ENCODE measurements at places on chromosomes 16 and 17.

DNA sequence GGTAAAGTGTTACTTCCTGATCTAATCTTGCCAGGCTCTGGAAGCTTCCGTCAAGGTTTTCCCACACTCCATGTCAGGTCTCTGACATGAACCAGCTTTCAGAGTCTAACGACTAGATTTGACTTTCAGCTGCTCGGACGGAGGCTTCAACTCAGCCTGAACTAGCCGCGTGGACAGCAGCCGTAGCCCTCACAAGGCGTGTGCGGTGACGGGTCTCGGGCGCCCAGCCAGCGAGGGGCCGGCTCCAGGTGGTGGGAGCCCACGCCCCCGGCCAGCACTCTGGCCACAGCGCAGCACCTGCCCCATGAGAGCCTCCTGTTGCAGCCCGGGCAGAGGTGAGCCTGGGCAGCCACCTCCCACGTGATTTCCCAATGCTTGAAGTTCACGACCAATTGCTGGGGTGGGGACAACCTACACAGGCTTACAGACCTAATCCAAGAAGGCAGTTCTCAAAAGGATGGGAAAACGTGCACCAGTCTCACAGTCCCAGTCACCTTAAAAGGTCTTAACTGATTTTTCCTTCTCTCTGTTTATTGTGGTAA, 45.5 kb downstream of the TBC1D16 start:
- no peak for DNase-seq

- no peak for DNase-seq
Observed at GRCh38 chr17:14304773-14305517, 4.1 kb downstream of the HS3ST3B1 start.

- DNase-seq = no peak
Observed at GRCh38 chr17:36475346-36475970, 11.0 kb upstream of the ZNHIT3 start.

GRCh38 chr17:77597418-77598240, 360.9 kb upstream of the TNRC6C start:
- DNase-seq = no peak

DNA sequence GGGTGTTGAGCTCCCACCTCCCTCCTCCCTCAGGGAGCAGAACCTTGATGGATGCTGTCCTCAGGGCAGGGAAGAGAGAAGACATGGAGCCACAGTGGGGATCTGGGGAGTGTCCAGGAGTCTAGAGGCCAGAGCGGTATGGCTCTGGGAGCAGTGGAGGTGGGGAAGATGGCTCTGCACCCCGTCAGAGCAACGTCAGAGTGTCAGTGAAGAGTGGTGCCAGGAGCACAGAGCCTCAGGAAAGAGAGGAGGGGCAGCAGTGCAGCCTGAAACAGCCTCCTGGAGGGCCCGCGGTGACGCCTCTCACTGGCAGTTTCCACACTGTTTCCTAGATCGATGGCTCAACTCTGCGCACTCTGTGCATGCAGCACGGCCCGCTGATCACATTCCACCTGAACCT, 23.2 kb upstream of the SLC5A11 start:
- DNase-seq = no peak

GRCh38 chr16:57531635-57532265, 4.6 kb downstream of the CCDC102A start:
- no peak for DNase-seq

DNA sequence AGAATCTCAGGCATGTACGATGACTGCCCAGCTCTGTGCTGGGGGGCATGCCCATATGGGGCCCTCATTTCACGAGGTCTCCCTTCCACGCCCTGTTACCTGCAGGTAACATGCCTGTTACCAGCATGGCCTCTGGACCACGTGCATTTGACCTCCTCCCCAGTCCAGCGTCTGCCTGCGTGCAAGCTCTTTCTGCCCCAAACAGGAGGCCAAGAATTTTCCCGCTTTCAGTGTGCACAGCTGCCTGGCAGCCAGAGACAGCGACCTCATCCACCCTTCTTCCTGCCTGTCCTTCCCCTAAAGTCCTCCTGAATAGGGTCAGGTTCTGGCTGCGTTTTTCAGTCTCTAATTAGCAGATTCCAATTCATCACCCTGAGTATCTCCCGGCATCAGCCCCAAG, 306.5 kb upstream of the ZFHX3 start:
- no peak for DNase-seq

GRCh38 chr17:66542967-66543520, 240.6 kb downstream of the PRKCA start:
- no peak for DNase-seq

GRCh38 chr17:40139566-40140058, 725 bp upstream of the CASC3 start:
- DNase-seq = no peak

DNA sequence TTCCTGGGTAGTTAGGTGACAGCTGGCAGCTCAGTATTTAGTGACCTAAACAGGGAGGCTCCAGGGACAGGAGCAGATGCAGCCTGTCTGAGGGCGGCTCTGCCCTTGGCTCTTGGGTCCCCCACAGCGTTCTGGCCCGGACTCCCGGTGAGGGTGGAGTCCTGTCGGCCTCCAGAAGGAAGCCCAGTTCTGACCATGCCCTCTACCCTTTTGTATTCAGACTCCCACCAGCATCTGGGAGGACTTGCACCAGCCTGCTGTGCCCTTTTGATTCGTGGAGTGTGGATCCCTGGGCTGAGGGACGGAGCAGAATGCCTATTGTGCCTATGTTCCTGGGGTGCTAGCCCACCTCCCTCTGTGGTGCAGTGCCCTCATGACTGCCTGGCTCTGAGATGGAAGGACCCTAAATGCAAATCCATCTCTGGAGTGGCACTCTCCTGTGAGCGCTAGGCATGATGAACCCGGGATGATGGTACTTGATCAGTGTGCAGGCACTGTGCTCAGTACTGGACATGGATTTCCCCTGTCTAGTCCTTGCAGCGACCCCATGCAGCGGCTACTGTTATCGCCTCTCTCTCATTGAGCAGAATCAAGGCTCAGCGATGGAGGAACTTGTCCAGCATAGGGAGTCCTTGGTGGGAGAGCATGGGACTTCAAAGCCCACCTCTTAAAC, 123.1 kb downstream of the SNX29 start:
- DNase-seq = no peak

GRCh38 chr16:83054283-83054682, 427.5 kb downstream of the CDH13 start:
- DNase-seq = no peak

GRCh38 chr17:45146890-45147580, 1.2 kb upstream of the HEXIM1 start:
- DNase-seq = no peak

- DNase-seq = no peak
Observed at GRCh38 chr17:56917559-56918296, 3.9 kb upstream of the TRIM25 start.

GRCh38 chr17:237406-237955, 56.0 kb upstream of the DOC2B start:
- DNase-seq = no peak
